Hepatic stellate cell (primary cell): ENCODE measurements at places on chromosomes 5 and 9.

GRCh38 chr5:130992095-130992494 lies 173.0 kb downstream of the HINT1 start:
- no peak for DNase-seq

GRCh38 chr5:151670953-151671636 lies 15.6 kb downstream of the SPARC start:
- no peak for DNase-seq

- no peak for DNase-seq
Measured at GRCh38 chr9:126879288-126879687, 18.8 kb downstream of the ZBTB34 start.

GRCh38 chr9:15851766-15852165 lies 298.9 kb downstream of the CCDC171 start:
- no peak for DNase-seq

GRCh38 chr5:27458287-27458686 lies 419.9 kb upstream of the CDH9 start:
- DNase-seq: no peak

GRCh38 chr5:37668524-37669047 lies 171.3 kb downstream of the GDNF start:
- peak; percentile 73 for DNase-seq

DNA sequence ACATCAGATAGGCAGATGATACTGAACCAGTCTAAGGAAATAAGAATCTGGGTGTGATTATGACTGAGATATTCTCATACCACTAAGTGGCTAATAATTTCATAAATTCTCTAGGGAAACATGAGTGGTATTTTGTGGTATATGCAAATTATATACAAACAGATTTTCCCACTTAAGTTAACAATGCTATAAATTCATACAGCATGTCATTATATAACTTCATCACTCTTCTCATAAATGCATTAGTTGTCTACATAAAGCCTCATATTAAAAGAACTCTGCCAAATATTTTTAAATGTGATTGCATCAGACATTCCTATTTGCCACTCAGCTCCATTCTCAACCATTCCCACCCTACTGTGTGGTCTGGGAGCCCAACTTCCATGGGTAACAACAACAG lies 226.5 kb downstream of the TLE1 start:
- DNase-seq: no peak

DNA sequence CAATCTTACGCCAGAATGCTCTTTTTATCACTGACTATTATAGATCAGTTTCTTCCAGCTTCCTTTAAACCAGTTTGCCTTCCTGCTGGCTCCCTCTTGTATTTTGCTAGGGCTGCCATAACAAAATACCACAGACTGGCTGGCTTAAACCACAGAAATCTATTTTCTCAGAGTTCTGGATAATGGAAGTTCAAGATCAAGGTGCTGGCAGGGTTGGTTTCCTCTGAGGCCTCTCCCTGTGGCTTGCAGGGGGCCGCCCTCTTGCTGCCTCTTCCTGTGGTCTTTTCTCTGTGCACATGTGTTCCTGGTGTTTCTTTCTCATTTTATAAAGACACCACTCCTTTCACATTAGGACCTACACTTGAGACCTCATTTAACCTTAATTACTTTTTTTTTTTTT lies 6.8 kb upstream of the FXN start:
- no peak for DNase-seq

DNA sequence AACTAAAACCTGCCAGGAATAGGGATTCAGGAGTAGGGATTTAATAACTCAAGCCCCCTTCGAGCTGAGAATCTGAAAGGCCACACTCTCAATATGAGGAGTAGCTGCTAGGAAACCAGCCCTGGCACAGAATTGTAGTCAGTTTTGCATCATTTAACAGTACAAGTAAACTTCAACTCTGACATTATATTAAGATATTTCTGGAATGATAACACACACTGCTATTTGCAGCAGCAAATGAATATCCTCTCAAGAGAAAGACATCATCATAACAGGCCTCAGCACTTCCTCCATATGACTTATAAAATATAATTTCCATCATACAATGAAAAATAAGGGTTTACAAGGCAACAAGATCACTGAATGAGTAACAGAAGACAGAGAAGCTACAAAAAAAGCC lies 138.2 kb upstream of the RFX3 start:
- DNase-seq: peak; percentile 19

- no peak for DNase-seq
Measured at GRCh38 chr5:143741421-143741820, 70.5 kb upstream of the HMHB1 start.

DNA sequence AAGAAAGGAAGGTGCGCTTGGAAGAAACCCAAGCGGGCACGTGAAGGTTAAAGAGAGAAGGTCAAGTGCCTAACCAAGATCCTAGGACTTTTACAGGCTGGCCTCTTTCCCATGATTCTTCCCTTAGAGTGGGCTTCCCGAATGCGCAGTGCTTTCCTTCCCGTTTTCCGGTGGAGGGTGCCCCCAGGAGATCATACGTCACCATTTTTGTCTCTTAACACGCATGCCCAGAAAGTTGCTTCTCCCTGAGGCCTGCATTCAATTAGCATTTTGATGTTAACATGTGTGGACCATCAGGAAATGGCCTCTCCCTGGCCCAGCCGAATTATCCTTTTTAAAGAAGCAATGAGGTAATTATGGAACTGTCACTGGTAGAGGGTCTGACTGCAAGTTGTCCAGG lies 1.9 kb upstream of the RUSC2 start:
- no peak for DNase-seq

DNA sequence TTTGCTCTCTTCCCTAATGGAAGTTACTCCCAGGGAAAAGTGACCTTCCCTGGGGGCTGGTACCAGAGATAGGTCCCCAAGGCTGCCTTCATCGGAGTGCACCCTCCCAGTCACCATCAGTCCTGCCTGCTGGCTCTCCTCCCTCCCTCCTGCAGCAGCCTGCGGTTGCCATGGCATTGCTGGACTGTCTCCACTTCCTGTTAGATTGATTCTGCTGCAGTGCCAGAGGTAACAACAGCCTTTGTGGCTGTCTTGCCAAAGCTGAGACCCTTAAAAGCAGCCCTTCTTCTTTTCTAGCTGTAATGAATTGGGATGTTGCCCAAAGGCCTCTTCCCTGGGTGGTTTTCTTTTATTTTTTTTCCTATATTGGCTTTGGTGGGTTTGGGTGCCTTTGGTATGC lies 78.1 kb upstream of the PRLR start:
- no peak for DNase-seq

GRCh38 chr9:127065592-127065991 lies 56.8 kb downstream of the ANGPTL2 start:
- peak; percentile 31 for DNase-seq

DNA sequence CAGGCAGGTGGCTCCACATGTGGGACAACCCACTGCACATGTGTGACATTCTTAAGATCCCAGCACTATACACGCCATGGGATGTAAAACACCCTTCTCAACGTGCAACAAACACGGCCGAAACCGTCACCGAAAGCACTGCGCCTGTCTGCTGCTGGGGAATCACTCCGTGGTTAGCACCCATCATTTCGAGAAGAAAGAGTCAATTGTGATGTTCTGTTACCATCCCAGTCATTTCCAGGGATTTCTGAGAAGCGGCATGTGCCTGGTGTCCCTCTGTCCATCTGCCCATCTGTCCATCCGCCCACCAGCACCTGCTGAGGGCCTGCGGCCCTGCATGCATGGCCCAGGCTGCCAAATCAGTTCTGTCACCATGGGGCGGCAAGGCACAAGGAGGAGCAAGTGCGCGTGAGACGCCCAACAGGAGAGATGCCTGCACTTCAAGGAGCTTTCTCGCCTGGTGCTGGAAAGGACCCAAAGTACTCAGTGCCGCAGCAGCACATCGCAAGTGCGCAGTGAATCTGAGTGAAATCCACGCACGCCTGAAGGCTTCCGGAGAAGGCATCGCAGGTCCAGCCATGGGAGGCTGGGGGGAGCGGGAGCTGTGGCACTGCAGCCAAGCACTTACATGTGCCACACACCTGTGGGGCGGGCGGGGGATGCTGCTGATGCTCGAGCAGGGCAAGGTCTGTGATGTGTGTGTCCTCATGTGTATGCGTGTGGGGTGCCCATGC lies 38.0 kb downstream of the VAV2 start:
- DNase-seq: no peak

DNA sequence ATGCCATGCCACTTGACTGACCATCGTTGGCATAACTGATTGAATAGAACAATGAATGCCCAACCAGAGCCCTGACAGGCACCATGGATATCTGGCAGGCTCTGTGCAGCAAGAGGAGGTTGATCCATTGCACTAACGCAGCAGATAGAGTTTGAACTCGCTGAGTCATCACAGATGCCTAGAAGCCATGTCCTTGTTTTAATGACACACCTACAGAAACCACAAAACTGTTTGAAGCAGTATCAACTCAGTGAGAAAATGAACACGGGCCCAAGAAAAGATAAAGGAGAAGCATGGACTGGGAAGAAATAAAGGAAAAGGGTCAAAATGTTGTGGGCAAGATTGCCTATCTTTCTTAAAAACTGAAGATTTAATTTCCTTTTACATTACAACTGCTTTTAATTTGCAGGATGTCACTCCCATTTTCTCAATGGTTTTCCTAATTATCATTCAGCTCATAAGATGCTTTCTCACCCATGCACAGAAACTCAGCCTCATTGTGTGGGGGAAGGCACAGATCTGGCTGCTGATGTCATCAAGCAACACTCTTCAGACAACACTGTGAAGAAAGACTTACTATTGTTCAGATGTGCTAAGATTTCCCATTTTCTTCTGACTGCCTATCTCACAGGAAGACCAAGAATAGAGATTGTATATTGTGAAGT lies 129.0 kb downstream of the PIK3R1 start:
- DNase-seq: no peak

- DNase-seq: peak; percentile 81
Measured at GRCh38 chr9:91771027-91771426, 179.0 kb downstream of the ROR2 start.

DNA sequence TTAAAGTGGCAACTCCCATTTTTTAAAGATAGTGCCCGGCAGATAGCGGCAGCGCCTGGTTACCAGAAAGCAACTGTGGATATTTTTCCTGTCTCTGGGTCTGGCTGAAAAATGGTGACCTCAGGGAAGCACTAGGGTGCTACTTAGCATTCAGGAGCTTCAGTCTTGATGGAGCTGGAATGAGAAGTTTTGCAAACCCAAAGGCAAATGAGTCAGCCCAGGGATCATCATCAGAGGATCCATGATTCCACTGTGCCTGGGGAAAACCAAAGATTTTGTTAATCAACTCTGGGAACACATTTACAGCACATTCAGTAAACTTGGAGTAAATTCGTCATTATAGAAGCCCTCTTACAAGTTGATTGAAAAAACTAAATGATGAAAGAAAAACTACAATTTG lies 26.7 kb downstream of the F2R start:
- DNase-seq: no peak

- no peak for DNase-seq
Measured at GRCh38 chr5:173984218-173984617, 4.8 kb upstream of the C5orf47 start.

DNA sequence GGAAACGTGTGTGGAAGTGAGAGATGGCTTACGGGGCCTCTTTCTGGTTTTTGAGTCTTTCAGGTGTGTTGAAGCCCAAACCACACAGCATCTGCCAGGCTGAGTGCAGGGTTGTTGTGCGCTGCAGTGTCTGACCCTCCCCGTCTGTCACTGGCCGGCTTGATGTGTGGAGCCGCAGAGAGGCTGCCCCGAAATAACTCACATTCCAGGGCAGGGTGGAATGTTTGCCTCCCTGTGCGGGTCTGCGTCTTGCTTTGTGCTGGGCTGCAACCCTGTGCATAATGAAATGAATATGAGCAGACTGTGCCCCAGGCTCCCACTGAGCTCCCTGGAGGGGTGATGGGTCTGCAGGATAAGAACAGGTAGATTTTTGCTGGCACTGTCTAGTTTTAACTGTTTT lies 9.9 kb upstream of the PLEKHG4B start:
- DNase-seq: peak; percentile 88

DNA sequence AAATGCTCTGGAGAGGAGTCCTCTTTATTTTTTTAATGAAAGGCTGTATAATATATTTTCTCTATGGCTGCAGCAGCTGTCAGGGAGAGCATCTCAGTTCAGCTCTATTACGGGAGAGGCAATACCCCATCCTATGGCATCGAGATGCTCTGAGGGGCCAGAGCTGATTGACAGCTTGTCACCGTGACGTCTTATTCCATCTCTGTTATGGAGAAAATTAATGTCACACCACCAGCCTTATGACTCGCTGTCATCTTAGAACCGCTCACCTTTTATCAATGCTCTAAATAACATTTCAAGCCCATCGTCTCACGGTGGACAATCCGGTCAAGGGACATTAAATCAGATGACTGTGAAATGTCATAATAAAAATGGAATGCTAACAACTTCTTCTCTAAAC lies 273.5 kb downstream of the SLF1 start:
- no peak for DNase-seq

DNA sequence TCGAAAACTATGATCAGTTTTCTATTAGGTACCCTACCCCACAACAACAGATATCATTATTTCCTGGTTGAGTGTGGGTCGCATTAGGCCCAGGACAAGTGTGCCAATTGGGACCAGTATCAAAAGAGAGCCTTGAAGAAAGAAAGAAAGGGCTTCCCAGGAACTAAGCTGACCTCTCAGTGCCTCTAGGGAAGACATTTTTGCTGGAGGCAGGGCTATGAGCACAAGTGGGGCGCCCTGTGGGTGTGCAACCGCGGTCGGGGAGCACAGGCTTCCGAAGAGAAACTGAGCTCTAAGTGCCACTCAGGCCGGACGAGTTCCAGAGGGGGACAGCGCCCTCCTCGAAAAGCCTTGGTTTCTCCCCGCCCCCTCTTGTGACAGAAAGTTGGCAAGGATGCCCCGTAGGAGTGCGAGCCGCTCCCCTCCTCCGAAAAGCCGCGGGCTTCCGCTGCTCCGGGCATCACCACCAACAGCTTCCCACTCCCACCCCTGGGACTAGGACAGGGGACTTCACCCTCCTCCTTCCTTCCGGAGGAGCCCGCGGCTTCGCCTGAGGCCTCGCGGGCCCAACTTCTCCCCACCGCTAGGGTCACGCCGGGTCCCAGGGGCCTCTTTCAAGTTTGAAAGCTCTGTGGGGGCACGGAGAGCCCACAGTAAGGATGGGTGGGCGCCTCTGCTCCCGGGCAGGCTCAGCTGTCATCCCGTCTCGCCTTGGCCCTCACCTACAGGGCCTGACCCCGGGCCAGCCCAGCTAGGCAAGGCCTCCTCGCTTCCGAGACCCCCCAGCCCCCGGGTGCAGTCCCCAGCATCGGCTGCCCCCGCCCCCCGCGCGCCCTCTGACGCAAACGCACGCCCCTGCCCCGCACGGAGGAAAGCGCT lies 2.0 kb downstream of the NR2F1-AS1 start:
- peak; percentile 69 for DNase-seq

GRCh38 chr5:30626557-30626956 lies 566.9 kb upstream of the CDH6 start:
- no peak for DNase-seq

GRCh38 chr9:116543731-116544400 lies 143.2 kb upstream of the TRIM32 start:
- DNase-seq: peak; percentile 75

- no peak for DNase-seq
Measured at GRCh38 chr5:72251386-72251785, 68.7 kb downstream of the MRPS27 start.

- DNase-seq: no peak
Measured at GRCh38 chr5:136240894-136241293, 47.9 kb upstream of the SMIM32 start.

GRCh38 chr9:70036641-70037040 lies 7.0 kb upstream of the MAMDC2 start:
- no peak for DNase-seq
